ENCODE measurements at places on chromosomes 6 and 20.

- no peak for DNase-seq
These were observed 120.0 kb upstream of the AGPAT4 start for GRCh38 chr6:161393839-161394364.

GRCh38 chr6:157946865-157947532 is 34.7 kb upstream of the SYNJ2 start:
- DNase-seq: no peak

- DNase-seq: no peak
These were observed 817 bp upstream of the TAP2 start for GRCh38 chr6:32839356-32839755.

GRCh38 chr6:74197310-74197709 is 501.3 kb downstream of the CD109 start:
- no peak for DNase-seq
